SK-N-MC (cell line): ENCODE measurements at places on chromosomes 2 and 18.

DNA sequence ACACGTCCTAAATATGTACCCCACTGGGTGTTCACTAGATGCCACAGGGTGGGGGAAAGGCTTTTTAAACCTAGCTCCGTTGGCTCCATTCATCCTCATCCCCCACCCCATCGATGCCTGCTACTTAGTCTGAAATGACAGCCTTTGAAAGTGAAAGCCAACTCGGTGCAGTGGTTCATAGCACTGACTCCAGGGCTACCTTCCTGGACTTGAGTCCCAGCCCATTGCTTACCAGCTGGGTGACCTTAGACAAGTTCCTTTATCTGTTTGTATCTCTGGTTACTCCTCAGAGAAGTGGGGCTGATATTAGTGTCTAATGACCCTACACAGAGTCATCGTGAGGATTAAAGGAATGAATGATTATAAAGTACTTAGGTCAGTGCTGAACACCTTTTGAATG, 24.4 kb downstream of the EHD3 start:
- no peak for DNase-seq

DNA sequence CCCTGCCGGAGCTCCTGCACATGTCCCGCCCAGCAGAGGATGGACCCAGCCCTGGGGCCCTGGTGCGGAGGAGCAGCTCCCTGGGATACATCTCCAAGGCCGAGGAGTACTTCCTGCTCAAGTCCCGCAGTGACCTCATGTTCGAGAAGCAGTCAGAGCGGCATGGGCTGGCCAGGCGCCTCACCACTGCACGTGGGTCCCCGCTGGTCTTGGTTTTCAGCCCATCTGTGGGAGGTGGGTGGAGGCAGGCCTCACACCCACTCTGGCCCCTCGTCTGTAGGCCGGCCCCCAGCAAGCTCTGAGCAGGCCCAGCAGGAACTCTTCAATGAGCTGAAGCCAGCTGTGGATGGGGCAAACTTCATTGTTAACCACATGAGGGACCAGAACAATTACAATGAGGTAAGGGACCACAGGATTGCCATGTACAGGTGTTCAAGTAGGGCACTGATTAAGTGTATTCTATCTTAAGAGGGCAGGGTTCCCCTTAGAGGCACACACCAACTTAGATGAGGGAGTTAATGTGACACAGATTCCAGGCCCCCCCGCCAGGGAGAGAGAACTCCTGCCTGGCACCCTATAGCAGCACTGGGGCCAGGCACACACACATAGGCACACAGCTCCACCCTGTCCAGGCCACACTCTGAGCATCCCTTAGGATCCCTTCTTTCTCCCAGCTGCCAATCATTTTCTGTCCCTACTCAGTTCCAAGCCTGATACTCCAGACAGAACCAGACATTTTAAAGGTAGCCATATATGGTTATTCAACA, 5.4 kb upstream of the CHRNG start:
- no peak for DNase-seq

GRCh38 chr2:174694920-174695319, 69.4 kb downstream of the CHRNA1 start:
- DNase-seq = no peak

DNA sequence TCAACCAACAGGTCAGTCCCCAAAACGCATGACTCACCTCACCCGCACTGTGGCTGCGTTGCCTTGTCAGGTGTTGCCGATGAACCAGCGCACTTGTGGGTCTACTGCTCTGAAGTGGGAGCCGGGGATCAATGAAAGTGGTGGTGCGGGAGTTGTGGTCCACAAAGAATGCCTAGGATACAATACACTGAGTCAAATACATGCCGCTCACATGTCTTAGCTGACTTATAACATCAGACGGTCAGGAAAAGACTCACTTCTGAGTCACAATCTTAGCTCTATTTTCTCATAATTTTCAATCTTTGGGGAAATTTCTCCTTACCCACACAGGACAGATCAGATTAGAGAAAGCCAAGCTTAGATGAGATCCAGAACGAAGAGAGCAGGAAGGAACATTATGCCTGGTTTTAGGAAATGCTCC, 107.1 kb upstream of the STK17B start:
- no peak for DNase-seq

DNA sequence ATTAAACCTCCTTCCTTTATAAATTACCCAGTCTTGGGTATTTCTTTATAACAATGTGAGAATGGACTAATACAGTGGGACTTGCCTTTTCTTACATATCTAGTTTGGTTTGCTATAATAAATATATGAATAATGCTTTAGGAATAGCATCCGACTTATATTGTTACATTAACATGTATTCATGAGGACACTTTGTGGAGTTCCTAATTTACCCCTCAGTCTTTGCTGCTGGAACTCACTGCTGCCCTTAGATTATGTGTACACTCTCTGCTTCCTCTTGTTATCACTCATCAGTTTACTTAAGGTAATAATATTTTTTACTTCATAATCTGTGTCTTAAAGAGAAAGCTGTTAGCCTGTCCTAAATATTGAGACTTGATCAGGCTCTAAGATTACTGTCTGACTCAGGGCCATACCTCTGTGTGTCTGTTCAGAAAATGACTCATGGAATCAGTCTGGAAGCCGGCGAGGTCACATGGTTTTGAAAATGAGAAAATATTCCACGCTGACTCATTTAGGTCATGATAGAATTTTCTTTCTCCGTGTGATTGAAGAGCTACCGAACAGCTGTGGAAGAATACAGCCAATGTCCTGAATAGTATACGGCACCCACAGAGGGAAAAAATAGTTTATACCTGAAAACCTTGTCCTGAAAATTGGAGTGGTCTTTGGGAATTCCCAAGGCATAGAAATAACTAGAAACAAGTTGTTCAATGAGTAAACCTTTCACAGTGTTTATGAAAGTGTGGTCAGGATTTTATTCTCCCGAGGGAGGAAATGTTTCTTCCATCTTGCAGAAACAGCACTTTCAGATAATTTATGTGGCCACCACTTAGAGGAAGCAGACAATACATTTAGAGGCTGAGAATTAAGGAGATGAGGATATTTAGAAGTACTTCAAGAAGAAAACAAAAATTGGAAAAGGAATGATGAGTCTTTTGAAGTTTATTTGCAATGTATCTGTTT, 156.4 kb downstream of the DSEL start:
- peak; percentile 65 for DNase-seq

DNA sequence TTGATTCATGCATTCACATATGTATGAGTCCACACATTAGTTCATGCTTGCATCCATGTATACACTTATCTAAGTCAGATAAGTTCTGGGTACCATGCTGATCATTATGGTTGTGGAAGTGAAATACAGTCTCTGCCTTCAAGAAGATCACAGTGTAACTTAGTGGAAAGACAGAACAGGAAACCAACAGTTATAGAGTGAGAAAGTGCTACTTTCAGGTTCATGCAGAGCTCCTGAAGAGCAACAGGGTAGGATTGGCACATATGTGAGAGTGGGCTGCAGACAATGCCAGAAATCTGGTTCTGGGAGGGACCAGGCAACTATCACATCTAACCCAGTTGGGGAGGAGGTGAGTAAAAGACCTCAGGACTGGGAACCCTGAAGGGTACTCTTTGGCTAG, 35.4 kb upstream of the PGAP1 start:
- no peak for DNase-seq

DNA sequence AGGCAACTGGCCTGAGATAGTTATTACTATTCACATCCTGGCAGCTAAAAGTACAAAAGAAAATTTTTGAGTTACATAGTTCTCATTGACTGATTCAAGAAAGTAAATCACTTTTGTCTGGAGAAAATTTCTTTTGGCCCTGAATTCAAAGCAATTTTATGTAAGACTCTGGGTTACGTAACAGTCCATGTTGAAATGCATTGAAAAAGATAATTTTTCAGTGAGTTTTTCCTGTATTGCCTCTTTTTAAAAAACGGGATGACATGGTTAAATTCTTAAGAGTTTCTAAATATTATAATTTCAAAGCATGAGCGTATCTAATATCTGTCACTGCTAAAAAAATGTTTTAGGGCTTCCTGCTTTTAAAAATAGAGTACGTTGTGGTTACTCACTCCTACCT, 72.7 kb downstream of the ANKRD12 start:
- peak; percentile 53 for DNase-seq

GRCh38 chr2:116761864-116762263, 1052.6 kb upstream of the DDX18 start:
- DNase-seq = no peak

GRCh38 chr18:75202696-75203365, 6.1 kb downstream of the PTGR3 start:
- DNase-seq = no peak

- DNase-seq = no peak
These were observed 16.0 kb downstream of the DNAH6 start for GRCh38 chr2:84532291-84532690.

DNA sequence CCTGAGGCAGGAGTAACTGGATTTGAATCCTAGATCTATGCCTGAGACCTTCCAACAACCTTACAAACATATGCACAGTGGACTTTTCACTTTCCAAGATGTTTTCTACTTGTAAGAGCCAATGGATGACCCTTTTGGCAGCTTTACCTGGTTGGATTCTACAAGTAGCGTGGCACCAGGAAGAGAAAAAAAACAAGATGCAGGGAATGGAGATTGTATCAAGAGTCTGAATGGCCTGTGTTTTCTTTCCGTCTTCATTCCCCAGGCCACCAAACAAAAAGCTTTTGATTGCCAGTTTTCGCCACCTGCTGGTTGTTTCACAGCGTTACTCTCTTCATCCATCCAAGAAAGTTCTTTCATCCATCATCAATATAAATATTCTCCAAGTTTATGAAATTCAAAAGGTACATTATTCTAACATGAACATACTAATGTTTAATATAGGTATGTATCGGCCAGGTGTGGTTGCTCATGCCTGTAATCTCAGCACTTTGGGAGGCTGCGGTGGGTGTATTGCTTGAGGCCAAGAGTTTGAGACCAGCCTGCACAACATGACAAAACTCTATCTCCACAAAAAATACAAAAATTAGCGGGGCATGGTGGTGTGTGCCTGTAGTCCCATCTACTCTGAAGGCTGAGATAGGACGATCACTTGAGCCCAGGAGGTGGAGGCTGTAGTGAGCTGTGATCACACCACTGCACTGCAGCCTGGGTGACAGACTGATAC, 3.5 kb upstream of the BCL2 start:
- DNase-seq = no peak

DNA sequence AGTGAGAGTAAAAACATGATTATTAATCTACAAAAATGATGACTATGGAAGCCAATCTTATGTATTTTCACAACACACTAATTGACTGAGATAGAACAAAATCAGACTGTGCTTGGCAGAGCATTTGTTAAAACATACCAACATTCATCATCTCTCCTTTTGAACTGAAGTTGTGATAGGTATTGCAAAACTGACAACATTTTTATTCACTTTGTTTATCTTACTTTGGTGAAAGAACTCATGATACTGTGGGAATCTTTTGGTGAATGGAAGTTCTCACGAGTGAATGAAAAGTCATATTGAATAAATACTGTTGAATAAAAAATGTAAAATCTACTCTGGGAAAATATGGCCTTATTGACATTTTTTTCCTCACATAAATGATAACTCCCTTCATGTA, 1430.2 kb upstream of the PIK3C3 start:
- no peak for DNase-seq

GRCh38 chr2:99660616-99661406, 171.0 kb upstream of the REV1 start:
- DNase-seq = no peak

DNA sequence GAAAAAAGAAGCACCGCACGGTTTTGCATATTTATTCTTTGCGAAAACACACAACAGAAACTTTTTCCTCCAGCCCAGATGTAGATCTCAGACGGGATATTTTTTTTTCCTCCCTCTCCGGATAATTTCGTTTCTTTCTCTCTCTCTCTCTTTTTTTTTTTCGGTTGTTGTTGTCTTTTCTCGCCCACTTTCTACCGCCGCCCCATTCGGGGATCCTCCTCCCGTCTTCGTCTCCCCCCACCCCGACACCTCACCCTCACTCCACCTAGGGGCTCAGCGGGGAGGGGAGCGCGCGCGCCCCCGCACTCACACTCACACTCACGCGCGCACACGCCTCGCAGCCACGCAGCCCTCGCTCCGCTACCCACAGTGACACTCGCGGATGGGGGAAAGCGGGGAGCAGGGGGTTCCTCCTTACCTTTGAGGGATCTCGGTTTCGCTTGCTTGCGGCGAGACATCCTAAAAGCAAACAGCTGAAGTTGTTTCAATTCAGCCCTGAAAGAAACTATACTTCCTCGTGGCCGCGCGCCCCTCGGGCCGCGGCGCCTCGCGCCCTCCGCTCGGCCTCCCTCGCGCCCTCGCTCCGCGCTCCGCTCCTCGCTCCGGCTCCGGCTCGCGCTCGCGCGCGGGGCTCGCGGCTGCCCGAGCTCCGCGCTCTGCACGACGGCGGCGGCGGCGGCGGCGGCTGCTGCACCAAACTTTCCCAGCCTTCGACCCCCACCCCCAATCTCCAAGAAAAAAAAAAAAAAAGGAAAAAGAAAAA, 1.3 kb downstream of the ZNF521 start:
- no peak for DNase-seq

DNA sequence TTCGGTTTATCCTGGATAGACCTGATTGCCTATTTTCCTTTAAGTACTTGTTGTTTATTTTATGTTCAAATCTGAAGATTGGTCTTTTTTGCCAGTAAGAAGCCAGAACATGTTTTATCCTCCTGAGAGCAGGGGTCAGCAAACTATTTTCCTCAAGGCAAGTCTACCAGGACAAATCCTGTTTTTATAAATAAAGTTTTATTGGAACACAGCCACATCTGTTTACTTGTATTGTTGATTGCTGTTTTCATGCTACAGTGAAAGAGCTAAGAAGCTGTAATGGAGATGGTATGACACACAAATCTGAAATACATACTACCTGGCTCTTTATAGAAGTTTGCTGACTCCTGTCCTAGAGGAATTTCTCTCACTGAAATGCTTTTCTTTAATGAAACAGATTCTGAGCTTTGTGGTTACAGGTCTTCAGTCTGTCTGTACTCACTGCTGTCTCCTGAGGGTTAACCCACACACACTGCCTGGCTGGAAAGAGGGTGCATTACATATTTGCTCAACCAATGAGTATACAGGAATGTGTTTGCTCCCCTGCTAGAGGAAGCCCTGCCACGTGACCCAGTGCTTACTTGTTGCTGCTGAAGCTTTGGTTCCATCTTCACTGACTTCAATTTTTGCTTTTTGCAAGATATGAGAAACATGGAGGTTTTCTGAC, 22.6 kb downstream of the MRPL44 start:
- DNase-seq = no peak
